Caudate nucleus (tissue), 63 donors: ENCODE measurements at places on chromosomes 3 and 15.

DNA sequence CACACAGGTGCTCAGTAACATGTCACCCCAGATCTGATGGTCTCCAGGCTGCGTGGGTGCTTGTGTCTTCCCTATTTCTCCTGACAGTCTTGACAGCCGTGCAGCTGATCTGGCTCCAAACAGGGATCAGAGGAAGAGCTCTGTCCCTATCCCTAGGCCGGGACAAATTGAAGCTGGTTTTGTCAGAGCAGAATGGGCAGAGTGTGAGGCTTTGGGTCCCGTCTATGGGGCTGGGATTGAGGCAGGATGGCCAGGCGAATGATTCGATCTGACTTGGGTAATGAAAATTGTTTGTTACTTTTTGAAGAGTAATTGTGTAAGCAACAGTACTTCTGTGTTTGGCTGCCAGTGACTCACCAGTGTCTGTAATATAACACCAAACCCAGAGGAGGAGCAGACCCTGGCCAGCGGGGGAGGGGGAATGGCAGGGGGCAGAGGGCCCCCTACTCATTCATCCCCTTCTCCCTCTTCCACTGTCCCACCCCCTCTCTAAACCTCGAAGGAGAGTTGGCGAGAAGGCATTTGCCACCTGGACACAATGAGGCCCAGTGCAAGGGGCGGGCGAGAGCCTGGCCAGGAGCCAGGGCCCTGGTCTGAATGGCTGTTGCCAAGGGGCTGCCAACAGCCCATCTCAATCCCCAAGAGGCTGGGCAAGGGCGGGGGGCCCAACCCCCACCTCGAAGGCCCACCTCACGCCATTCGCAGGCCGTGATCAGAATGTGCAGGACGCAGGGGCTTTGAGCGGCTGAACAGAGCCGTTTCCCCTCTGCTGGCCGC lies 4.9 kb upstream of the MAGEF1 start:
- no peak for DNase-seq

GRCh38 chr3:31065765-31066164 lies 171.3 kb upstream of the GADL1 start:
- DNase-seq, result no peak

- no peak for DNase-seq
Measured at GRCh38 chr3:106610362-106610959, 741.6 kb upstream of the CBLB start.

DNA sequence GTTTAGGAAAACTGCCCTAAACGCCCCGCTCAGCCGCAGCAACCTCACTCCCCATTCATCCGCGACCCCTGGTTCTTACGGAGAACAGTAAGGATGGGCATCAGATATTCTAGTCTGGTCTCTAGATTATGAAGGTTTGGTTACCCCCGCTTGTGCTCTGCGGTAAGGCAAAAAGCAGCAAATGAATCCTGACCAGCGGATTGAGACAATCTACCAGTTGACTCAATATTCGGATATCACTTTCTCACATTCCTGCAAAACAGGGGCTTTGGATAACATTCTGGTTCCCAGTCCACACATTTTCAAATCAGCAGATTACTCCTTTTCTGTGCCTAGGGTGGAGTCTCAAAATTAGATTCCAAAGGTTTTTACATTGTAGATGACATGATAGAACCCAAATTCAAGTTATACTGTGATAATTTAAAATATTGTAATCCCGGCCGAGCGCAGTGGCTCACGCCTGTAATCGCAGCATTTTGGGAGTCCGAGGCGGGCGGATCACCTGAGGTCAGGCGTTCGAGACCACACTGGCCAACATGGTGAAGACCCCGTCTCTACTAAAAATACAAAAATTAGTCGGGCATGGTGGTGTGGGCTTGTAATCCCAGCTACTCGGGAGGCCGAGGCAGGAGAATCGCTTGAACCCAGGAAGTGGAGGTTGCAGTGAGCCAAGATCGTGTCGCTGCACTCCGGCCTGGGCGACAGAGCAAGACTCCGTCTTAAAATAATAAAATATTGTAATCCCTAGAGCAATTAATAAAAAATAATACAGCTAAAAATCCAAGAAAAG lies 1.1 kb upstream of the CYFIP1 start:
- DNase-seq, result no peak

DNA sequence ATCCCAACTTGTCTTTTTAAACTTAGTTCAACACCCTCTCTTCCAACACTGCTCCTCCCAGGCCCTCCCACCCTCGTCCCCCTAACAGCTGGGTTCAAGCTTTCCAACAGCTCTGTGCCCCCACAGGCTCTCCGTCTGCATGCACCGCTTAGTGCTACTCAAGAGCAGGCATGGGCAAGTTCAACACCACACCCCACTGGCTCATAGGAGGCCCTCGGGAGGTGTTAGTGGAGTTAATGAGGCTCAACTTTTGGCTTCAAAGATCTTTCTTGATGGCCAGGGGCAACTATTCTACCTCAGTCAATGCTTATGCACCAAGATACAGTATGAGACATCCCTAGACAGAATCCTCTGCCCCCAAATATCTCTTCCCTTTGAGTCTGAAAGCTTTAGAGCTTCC lies 114.4 kb downstream of the ANP32A start:
- DNase-seq, result no peak

- no peak for DNase-seq
Measured at GRCh38 chr3:141212101-141212500, 19.5 kb upstream of the PXYLP1 start.

DNA sequence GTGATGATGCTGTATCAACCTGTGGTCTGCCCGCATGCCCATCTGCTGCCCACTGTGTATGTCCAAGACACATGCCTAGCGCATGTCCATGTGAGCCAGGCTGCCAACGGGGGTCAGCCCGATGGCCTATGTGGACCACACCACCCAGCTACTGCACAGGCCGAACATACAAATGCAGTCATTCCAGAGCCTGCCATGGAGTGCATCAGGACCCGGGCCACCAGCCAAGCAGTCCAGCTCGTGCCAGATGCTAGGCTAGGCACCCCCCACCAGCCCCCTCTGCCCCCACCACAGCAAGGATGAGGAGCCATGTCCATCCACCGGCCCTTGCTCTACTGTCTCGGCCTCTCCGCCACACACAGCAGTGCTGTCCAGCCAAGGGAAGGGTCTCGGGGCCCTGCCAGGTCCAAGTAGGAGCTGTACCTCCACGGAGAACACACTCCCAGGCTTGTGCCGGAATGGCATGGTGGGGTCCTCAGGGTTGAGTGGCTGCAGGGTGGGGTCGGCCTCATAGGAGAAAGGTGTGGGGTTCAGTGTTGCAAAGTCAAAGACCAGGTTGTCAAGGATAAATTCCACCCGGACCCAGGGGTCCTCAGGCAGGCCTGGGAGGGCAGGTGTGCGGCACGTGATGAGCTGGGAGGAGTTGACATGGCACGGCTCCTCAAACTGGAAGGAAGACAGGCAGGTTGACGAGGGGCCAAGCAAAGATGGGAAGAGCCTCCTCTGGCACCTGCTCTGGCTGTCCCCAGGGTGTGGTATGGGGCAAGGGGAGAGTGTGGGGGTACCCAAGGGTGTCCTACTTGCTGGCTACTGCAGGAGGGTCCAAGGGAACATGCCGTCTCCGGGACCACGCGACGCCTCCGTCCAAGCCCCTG lies 15.3 kb downstream of the PLXNB1 start:
- peak; percentile 24 for DNase-seq

- no peak for DNase-seq
Measured at GRCh38 chr3:102790747-102791325, 356.0 kb downstream of the ZPLD1 start.

DNA sequence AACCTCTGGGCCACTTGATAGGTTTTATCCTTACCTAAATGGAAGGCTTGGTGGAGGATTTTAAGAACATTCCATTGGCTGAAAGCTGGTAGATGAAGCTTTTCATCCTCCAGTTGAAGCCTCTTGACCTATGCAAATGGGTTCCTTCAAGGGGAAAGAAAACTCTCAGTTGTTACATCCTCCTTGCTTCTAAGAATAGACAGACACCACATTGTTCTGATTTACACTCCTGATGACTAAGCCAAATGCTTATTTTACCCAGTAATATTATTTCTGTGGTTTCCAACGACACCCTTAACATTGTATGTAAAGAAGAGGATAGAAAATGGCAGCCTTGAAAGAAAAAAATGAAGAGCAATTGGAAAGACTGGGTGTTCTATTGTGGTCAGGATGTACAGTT lies 480.5 kb downstream of the OTOL1 start:
- no peak for DNase-seq

- no peak for DNase-seq
Measured at GRCh38 chr3:176872771-176873209, 324.5 kb downstream of the TBL1XR1 start.

- DNase-seq, result no peak
Measured at GRCh38 chr3:10928961-10929471, 63.5 kb upstream of the SLC6A1 start.

DNA sequence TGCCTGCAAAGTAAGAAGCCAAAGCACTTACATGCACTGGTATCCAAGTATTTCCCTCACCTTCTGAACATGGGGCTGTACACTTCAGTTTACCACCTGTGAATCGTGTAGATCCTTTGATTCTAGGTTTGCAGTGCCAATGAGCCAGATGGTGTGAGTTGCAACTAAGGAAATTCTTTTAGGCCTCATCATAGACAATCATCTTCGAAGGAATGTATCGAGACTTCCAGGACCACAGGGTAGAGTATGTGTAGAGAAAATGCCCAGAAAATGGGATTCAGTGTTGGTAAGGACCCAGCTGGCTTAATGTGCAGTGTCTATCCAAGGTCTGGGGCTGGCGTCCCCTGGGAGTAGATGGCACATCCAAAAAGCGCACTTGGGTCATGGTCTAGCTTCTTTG lies 323.2 kb upstream of the TPM1 start:
- no peak for DNase-seq

GRCh38 chr3:12777171-12777570 lies 18.1 kb upstream of the TMEM40 start:
- no peak for DNase-seq

- DNase-seq, result no peak
Measured at GRCh38 chr15:75669191-75669878, 21.6 kb downstream of the SNX33 start.

- DNase-seq, result no peak
Measured at GRCh38 chr3:192564611-192565010, 162.7 kb downstream of the FGF12 start.

DNA sequence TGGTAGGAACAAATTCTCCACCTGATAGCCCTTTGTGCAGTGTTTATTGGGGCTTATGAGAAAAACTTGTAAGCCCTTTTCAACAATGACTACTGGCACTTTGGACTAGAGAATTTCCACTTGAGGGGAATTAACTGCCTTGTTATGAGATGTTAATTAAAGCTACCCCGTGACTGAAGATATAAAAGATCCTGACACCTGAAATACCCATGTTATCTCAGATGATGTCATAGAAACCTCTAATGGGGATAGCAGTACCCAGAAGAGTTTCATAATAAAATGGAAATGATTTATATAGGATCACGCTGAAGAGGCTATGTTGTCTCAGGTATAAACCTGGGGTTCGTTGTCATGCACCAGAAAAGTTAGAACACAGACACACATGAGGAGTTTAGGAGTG lies 14.5 kb upstream of the STAC start:
- no peak for DNase-seq

DNA sequence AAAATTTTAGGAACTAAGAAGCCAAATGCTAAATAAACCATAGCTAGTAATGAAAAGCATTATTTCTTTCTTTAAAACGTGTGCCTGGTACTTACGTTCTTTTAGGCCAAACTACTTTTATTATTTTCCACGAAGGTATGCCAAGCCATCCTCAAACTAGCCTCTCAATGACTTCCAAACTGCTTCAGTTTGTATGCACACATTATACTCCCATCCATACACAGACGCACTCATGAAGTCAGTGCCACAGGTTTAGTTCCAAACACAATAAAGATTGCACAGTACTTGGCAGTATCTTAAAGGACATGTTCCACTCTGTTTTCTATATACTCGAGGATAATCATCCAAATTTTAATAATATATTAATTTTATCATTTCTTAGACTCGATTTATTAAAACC lies 609.2 kb upstream of the ZNF385D start:
- DNase-seq, result no peak

- DNase-seq, result no peak
Measured at GRCh38 chr15:88651971-88652370, 13.2 kb downstream of the ISG20 start.

GRCh38 chr3:112374333-112374734 lies 41.4 kb downstream of the CD200 start:
- DNase-seq, result no peak

GRCh38 chr3:123584284-123584987 lies 417 bp downstream of the HACD2 start:
- DNase-seq, result no peak

DNA sequence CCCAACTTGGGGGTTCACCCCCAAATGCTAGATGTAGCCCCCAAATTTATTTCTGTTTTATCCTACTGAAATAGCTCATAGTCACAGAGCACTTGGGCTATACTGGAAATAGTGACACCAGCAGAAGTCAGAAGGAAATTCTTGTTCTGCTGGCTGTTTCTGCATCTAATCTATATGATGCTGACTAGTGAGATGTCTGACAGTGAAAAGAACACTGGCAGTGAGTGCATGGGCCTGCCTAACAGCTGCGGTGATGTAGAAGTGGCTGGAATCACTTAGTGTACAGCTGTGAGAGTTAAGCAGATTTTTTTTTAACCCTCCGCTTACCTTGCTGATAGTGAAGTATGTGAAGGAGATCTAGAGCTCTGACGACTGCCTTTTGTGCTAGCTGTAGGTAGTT lies 14.0 kb downstream of the TTC14 start:
- DNase-seq, result no peak

- no peak for DNase-seq
Measured at GRCh38 chr15:83698294-83698693, 44.4 kb downstream of the ADAMTSL3 start.

GRCh38 chr3:161026612-161027510 lies 78.3 kb downstream of the B3GALNT1 start:
- DNase-seq, result no peak

- DNase-seq, result no peak
Measured at GRCh38 chr15:26232691-26233090, 369.6 kb upstream of the ATP10A start.

DNA sequence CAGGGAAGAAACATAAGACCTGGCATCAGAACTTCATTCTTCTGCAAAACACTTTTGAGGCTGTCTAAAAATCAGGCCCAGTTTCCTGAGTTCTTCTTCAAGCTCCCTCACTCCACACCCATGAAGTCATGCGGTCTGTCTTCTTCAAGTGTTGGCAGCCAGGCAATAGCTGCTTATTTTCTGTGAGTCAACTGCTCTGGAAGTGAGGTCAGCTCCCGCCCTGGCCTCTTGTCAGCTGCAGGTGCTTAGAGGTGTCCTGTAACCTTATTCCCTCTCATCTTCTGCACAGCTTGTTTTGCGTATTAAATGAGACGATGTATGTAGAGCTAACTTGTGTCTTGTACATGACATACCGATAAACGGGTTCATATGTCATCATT lies 226.1 kb downstream of the ADAMTS17 start:
- DNase-seq, result no peak

DNA sequence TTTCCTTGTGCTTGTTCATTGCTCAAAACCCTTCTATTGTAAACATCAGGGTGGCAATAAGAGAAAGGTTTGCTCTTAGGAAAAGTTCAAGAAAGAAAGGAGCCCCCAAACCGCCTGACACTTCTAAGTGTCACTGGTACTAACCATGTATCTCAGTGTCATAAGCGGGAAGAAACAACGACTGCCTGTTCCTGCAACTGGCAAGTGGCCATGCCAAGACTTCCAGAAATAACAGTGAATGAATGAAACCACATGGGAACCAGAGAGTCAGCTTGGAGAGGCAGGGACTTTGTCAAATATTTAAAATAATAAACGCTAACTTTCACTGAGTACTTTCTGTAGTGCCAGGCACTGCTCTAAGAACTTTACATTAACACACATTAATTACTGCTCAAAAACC lies 1.1 kb downstream of the PLSCR2 start:
- DNase-seq, result no peak
